ENCODE measurements at places on chromosomes 2 and 18.

DNA sequence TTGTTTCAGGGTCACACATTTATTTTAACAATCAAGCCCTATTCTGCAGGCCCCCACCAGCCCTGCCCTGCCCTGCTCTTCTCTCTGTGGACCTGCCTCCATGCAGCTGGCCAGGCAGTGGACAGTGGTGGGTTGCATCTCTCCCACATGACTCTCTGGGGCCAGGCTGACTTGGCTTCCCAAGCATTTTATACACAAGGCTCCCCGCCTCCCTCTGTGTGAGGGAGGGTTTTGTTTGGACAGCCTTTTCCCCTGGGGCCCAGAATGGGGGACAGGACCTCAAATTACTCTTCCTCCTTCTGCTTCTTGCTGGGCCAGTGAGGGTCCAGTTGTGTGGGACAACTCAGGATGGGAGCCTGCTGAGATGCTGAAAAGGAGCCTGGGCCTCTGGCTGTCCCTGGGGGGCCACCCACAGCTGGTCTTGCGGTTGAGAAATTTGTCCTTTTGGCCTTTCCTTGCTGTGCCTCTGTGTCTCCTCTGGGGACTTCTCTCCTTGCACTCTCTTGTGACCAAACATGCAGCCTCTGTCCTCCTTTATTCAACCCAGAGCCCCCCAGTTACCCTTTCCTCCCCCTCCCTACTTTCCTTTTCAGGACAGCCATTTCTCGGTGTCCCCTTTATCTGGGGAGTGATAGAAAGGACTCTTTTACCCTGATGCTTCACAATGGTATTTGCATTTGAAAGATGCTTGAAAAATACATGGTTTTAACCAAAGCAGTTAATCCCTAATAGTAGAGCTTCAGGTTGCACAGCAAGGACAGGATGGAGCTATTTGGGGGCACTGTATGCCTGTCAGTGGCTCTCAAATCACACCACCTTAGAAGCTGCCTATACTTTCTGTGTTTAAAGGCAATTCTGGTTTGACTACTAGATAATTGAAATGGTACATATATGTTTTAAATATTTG, 151.1 kb downstream of the FHOD3 start:
- DNase-seq, result no peak

GRCh38 chr2:25894135-25894830, 16.0 kb upstream of the ASXL2 start:
- DNase-seq, result no peak

DNA sequence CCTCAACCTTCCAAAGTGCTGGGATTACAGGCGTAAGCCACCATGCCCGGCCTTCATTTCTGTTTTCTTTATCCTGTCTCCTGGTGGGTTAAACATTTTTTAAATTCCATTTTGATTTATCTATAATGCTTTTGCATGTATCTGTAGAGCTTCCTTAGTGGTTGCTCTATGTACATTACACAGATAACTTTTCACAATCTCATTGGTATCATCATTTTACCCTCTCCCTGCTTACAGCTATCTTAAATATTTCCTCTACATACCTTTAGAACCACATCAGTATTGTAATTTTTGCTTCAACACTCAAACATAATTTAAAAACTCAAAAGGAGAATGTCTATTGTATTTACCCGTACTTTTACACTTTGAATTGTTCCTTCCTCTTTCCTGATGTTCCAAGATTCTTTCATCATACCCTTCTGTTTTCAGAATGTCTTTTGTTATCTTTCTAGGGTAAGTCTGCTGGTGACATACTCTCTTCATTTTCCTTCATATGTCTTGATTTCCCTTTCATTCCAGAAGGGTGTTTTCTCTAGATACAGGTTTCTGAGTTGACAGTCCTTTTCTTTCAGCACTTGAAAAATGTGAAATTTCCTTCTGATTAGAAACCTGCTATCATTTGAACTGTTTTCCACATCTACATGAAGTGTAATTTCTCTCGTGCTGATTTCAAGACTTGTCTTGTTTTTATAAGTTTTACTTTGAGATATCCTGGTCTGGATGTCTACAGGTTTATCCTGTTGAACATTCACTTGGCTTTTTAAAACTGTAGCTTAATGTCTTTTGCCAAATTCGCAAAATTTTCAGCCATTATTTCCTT, 21.9 kb downstream of the PPP3R1 start:
- no peak for DNase-seq

- no peak for DNase-seq
These were observed 21.2 kb upstream of the NAB1 start for GRCh38 chr2:190627448-190628412.

DNA sequence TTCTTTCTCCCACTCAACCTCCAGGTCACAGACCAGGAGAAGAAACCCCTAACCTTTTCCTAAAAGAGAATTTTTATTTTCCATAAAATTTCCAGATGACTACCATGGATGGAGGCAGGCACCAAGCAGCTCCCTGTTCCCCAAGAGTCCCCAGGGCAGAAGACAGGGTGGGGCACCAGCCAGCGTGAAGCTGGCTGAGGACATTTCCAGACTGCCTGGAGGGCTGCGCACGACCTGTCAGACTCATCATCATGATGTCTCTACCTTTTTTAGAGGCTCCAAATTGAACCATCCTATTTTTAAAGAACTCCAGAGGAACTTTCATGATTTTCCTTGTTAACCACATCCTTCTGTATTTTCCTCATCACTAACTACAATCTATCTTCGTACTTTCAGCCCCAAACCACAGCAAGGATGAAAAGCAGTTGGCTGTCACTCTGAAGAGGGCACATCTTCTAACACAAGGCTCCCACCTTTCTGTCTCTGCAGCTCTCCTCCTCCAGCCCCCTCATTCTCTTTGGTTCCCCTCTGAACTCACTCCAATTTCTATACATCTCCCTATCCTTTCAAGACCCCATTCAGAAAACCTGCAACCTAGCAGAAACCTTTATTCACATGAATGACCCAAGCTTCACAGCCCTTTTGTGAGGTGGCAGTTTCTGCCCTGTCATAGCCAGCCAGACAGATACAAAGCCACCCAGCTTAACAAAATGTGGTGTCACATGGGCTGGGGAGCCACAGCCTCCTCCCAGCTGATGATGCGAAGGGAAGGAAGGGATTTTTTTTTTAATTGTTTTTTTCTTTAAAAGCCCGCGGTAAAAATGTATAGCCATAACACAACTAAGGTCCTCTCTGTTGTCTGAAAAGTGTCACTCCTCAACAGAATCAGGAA, 11.1 kb downstream of the AMMECR1L start:
- no peak for DNase-seq

Measured in stimulated activated naive CD8-positive, alpha-beta T cell treated with anti-CD3 and anti-CD28 coated beads, Interleukin-15, amount 100 ng/mL, for 72 hours (primary cell).